Upper lobe of left lung (tissue), 6 donors: ENCODE measurements at places on chromosomes 12 and 14. TPM values are rescaled to one million over a fixed set of nuclear protein-coding genes. Genes with fewer than 3 reads are reported as not detected.

Gene C12orf43
- total RNA-seq: 12.2 TPM

Gene RNF212B
- total RNA-seq: not detected

Gene ZFYVE26
- 42.8 TPM for total RNA-seq

Gene OR4E2
- total RNA-seq: not detected

Gene CCDC38
- total RNA-seq: not detected

Gene PTGR2
- total RNA-seq: 4.3 TPM

DNA sequence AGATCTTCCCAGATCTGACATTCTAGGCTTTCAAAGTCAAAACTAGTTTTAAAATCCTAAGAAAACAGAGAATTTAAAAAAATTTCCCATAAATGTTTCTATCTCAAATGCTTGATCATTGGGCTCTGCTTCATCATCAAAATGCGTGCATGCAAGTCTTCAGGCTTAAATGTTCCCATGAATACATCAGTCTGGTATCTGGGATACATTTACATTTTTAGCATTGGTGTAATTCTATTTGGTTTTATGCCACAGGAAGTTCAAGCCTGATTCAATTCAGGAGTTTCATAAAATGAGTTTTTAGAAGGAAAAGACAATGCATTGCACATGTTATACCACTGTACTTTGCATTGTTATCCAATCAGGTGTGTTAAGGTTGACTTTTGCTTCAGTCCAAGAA is 336.4 kb downstream of the PCNX1 start:
- no peak for DNase-seq

DNA sequence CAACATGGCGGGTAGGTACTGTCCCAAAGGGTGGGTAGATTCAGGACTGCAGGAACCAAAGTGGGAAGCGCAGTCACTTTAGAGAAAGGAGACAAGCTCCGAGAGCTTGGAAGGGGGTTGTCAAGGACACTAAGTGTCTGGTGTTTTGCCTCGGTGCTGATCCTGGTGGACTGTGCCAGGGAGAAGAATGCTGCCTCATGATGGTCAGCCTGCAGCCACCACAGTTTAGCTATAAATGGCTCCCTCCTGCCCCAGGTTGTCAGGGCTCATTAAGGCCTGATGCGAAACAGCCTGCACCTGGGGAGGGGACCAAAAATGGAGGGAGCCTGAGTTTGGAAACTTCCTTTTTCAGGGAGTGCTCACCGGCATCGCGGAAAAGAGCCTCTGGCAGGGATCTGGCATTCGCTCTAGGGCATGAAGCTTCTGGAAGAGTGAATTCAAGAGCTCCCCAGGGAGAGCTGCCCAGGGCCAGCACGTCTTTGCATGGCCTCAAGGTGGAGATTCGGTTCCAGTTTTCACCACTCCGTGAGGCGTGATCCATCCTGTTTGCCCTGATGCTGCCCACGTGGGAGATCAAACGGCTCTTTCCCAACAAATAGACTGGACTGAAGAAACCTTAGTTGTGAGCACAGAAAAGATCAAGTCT is 164.0 kb downstream of the FOXN3 start:
- no peak for DNase-seq

DNA sequence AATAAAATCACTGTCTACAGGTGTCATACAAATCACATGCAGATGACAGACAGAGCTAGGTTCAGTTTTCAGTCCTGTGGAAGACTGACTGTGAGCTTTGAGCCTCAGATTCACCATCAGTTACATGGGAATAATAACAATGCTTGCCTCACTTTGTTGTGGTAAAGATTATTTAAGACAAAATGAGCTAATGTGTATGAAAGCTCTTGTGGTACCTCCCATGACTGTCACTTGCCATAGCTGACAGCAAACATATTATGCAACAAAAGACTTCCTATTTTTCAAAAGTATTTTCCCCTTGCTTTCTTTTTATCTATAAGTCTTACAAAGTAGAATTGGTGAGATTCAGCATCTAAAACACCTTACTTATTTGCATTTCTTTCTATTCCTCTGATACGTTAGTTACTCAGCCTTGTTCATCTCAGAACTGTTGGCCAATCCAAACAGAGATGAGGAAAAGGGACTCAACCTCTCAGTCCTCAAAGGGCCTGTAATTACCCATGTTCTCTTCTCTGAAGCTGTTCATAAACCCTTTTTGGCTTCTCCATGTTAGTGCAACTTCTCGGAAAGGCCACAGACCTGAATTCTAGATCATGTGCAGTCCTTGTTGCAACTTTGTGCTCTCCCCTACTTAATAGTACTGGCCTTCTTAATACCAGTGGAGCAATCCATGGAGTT is 8.8 kb upstream of the DDHD1 start:
- no peak for DNase-seq

- no peak for DNase-seq
Measured at GRCh38 chr12:92908108-92908507, 21.0 kb downstream of the EEA1 start.
